ENCODE measurements at places on chromosomes 13 and 19.
A peak's percentile ranks its signal among the peaks of the same experiment; 100 is the strongest.

DNA sequence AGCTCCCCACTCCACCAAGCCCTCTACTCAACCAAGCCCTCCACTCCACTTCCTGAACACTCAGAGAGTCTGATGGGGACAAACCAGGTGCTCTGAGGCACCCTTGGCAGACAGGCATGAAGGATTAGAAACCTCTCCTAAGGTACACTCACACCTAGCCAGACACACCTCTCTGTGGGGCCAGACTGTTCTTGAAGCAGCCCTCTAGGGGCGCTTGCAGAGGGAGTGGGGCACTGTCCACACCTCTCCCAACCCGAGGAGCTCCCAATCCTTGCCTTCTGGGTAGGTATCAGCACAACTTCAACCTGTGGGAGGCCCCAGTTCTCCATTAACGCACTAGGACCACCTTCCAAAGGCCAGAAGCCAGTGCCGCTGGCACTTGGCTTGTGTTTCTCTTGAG, 108.7 kb upstream of the VSTM2B start:
- DNase-seq, result no peak

GRCh38 chr13:43629691-43630480, 156.9 kb downstream of the ENOX1 start:
- no peak for DNase-seq

GRCh38 chr13:43360892-43361610, 337.7 kb downstream of the DNAJC15 start:
- DNase-seq, result no peak

- DNase-seq, result no peak
Measured at GRCh38 chr19:10368101-10368803, 12.1 kb downstream of the TYK2 start.

- no peak for DNase-seq
Measured at GRCh38 chr13:86585835-86586234, 786.6 kb upstream of the SLITRK6 start.

DNA sequence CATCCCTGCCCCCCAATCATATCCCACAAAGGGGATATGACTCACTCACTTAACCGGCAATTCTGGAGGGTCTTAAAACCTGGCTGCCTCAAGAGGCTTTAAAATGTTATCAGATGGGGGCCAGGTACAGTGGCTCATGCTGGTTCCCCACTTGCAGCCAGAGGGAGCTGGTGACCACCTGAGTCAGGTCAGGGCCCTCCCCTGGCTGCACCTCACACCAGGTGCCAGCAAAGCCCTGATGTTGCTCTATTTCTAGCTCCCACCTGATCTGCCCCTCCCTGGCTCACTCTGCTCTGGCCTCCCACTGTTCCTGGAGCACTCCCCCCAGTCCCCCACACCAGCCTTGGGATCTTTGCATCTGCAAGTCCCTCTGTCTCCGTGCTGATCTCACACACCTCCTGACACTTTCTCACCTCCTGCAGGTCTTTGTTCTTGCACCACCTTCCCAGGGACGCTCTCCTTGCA, 14.2 kb downstream of the HPN start:
- peak; percentile 22 for DNase-seq

GRCh38 chr13:21336609-21337349, 122.3 kb downstream of the ZDHHC20 start:
- DNase-seq, result no peak

DNA sequence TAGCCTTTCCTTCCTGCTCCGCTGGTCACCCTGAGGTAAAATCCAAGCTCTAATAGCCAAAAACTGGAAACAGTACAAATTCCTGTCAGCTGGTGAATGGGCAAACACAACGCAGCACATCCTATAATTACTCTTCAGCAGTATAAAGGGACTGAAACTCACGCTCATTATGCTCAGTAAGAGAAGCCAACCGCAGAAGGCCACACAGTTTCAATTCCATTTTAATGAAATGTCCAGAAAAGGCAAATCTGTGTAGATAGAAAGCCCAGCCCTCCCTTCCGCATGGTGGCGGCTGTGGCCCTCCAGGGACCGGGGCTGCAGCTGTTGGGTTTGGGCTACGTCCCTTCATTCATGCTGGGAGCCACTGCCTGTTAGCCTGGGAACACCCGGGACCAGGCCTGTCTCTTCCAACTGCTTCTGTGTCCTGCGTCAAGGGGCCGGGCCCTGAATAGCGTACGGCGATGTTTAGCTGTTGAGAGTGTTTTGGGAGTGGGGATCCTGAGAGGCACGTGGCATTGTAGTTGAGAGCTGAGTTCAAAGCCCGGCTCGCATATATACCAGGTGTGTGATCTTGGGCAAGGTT, 23.5 kb downstream of the NKPD1 start:
- DNase-seq, result no peak

- no peak for DNase-seq
Measured at GRCh38 chr13:111531505-111531904, 211.1 kb downstream of the TEX29 start.

DNA sequence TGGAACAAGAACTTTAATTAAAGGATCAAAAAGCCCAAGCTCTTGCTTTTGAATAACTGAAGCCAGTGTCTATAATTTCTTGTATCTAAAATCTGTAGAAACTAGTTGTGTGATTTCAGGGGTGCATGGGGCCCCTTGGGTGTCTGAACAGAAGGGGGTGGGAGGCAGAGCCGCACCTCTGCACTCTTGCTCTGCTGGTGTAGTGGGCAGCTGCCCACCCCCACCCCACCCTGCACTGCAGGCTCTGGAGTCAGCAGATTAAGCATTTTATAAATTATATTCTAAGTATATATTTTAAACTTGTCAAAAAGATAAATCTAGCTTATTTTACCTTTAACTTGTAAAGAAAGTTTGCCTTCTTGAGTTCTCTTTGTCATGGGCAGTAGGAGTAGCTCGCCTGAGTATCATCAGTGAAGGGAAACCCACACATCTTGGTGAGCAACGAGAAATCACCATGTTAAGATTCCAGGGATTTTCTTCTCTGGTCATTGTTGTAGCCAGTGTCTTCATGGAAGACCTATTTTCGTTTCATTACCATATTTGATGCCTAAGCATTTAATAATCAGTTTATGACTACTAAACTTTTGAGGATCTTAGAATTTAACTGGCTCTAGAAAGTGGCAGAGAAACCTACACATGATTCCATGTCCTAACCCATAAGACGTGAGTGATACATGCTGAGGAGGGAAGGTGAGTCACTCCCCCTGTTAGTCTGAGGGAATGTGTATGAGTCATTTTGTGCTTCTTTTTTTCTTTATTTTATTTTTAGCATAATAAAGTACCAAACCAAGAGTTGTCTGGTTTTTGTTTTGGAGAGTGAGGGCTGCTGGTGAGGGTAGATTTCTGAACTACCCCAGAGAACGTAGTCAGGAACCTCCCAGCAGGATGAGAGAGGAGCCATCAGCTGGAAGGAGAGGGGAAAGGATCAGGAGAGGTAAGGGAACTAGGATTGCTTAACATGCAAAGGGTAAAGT, 7.7 kb downstream of the UBE2L5 start:
- DNase-seq, result peak; percentile 47

DNA sequence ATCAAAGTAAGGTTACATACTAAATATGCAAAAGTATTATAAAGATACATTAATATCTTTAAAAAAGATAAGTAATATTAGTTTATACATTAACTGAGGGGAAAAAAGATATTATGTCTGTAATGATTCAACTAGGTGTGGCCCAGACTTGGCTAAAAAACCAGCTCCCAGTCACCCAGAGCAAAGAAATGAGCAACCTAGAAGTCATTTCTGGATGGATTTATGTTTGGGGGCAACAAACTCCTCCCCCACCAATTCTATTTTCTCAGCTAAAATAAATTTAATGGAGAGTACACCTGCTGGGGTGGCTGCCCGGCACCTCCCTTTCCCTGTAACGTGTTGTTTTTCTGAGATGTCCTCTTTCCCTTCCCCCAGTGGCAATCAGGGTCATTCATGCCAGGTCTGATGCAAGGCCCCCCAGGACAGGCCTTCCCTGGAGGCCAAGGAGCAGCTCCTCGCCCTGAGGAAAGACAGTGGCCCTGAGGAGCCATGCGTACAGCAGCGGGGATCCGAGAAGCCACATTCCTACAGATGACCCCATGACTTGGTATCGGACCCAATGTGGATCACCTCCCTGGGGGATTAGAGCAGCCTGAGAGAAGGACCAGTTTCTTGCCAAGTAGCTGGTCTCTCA, 78.6 kb upstream of the DOCK9 start:
- DNase-seq, result no peak

All from activated CD4-positive, alpha-beta memory T cell treated with anti-CD3 and anti-CD28 coated beads for 36 hours (primary cell).